ENCODE measurements at places on chromosomes 13 and 19. TPM values are rescaled to one million over a fixed set of nuclear protein-coding genes. Genes with fewer than 3 reads are reported as not detected.

GRCh38 chr13:70623239-70623638 is 515.0 kb upstream of the KLHL1 start:
- no peak for DNase-seq

GRCh38 chr19:30159636-30160035 is 212.5 kb upstream of the ZNF536 start:
- DNase-seq, result no peak

GRCh38 chr19:56083668-56084067 is 37.4 kb downstream of the ZNF787 start:
- no peak for DNase-seq

GRCh38 chr13:64289702-64290101 is 2874.1 kb upstream of the PCDH20 start:
- no peak for DNase-seq

DNA sequence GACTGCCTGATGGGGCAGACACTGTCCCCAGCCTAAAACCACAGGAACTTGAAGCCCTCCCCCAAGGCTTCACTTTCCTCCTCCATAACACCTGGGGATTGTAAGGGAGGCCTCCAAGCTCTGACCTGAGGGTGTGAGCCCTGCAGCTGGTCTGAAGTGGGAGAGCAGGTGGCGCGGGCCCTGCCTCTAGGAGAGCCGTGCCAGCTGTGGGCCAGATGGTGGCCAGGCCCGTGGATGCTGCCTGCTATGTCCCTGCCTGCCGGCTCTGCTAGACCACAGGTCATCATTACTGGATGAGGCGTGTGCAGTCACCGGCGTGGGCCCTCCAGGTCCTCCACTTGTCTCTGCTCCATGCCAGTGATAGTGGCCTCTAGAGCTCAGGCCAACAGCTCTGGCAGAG is 3.5 kb upstream of the KLHL26 start:
- DNase-seq, result no peak

The SPRED3 gene
- polyA plus RNA-seq, result 0.43 TPM

The NCAN gene
- polyA plus RNA-seq, result not detected

The EBPL gene
- 75.7 TPM for polyA plus RNA-seq
